ENCODE measurements at places on chromosomes 1 and 21.

GRCh38 chr1:36217670-36218069 is 6.6 kb upstream of the THRAP3 start:
- DNase-seq, result no peak

GRCh38 chr1:202723708-202724107 is 13.5 kb upstream of the SYT2 start:
- no peak for DNase-seq

DNA sequence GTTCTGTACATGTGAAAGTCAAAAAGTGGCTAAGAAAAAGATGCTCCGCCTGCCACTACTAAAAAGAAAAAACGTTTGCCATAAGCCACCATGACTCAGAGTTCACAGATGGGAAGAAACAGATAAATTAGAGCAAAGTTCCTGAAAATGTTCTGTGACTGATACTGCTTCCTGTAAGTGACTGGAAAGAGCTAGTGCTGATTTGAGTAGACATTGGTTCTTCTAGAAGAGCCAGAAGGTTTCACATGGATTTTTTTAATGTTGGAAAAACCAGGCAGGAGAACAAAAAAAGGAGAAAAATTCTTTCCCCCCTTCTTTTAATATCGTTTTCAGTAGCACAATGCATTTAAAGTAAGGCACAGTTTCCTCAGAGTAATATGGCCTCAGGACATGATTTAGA is 221.4 kb downstream of the HLX start:
- DNase-seq, result no peak

- no peak for DNase-seq
Observed at GRCh38 chr21:43611598-43612369, 47.5 kb downstream of the HSF2BP start.

DNA sequence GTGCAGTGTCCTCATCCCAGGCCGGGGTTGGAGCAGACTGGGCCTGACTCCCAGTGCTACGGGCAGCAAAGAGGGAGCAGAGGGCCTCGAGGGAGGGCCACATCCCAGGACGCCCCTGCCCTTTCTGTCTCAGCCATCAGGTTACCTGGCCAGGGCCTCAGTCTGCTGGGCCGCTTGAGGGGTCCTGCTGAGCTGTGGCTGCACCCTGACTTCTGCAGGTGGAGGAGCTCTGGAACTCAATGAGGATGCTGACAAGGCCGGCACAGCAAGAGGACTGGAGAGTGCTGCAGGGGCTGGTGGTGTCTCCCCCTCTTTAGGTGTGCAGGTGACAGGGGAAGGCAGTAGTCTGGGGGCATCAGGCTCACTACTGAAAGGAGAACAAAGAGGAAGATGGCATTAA is 3.3 kb downstream of the ZNF692 start:
- DNase-seq, result no peak

- DNase-seq, result no peak
Observed at GRCh38 chr1:242454262-242455051, 70.0 kb downstream of the PLD5 start.

DNA sequence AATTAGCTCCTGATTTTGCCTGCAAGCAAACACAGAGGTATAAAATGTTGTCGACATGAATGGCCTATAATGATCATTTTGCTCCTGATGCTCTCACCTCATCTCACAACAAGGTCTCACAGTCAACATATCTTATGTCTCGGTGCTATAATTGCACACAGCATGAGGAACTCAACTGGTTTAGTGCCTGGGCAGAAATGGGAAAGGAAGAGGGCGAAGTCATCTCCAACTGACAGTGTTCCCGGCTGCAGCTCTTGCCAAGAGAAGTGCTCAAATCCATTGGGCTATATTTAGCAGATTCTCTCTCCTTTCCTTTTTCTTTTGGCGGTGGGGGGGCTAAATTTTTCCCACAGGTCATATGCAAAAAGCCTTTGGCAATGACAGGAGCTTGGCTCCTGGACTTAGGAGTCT is 53.0 kb downstream of the SLC45A1 start:
- no peak for DNase-seq

DNA sequence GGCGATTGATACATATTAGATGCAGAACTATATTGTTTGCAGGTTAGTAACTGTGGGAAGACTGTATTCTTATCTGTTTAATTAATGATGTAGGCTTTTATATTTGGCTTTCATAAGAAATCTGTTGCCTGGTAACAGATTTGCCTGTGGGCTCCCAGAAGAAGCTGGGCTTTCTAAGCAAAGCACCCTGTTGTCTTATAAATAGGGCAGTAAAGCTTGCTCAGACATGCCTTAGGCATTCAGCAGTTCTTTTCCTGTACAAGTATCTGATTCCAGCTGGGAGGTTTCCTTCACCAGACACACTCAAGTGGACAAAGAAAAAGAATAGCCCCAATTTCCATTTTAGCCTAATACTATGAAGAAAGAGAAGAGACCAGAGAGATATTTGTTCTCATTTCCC is 524.0 kb downstream of the LRRIQ3 start:
- DNase-seq, result no peak

DNA sequence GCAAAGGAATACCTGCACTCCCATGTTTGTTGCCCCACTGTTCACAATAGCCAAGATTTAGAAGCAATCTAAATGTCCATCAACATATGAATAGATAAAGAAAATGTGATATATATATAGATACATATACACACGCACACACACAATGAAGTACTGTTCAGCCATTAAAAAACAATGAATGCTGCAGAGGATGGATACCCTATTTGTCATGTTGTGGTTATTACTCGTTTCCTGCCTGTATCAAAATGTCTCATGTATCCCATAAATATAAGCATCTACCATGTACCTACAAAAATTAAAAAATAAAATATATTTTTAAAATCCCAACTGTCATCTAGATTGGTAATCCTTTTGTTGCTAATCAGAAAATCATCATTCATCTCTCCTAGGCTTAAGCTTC is 634.8 kb upstream of the ADGRL2 start:
- no peak for DNase-seq

- DNase-seq, result no peak
Observed at GRCh38 chr1:61400997-61401396, 318.6 kb downstream of the NFIA start.
